Right renal cortex interstitium (tissue), 3 donors: ENCODE measurements at places on chromosomes 3 and 15. TPM values are rescaled to one million over a fixed set of nuclear protein-coding genes. Genes with fewer than 3 reads are reported as not detected.

- no peak for DNase-seq
Observed at GRCh38 chr3:194938845-194939531, 253.3 kb downstream of the FAM43A start.

DNA sequence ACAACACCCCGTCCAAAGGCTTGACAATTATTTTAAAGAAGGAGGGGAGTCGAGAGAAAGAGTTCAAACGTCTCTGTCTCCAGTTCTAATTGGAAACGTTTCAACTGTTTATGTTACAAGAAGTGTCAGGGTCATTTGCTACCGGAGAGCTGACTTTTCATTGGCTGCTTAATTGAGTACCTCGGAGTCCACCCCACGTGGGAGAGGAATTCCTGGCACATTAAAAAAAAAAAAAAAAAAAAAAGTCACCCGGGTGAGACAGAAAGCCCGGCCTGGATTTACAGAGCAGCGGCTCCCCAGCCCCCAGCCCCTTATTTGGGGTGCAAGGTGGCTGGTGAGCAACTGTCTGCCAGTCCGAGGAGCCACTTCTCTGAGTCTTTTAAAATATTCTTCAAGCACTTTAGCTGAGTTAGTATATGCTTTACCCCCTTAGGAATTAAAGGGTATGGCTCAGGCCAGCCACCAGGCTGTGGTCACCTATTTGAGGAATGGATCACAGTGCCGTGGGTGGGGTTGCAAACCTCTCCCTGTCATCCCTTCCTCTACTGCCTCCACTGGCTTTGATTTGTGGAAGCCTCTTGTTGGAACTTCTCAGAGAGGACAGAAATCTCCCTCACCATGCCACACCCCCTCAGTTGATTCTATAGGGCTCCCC, 3.9 kb upstream of the TLE3 start:
- peak; percentile 87 for DNase-seq

DNA sequence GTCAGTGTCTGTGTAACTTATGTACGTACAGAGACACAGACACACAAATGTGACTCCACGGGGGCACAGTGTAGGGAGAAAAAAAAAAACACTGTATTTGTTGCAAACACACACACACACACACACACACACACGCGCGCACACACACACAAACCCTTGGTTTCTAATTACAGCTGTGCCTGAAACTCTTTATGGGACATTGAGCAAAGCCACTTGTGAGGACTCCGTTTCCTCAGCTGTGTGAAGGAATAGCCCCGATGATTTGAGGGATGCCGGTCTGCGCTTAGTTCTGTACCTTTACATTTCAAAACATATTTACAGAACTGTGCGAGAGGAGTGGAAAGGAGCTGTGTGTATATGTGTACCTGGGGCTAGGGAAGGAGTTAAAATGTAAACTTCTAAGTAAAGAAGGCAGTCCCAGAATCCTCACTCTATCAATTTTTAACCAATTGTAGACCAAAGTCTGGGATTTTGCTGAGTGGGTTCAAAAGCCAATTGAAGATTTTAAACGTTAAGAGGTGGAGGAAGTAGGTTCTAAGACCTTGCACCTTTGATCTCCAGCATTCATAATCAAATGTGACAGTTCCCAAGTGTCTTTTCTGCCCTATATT, 5.3 kb upstream of the BCL6 start:
- no peak for DNase-seq

DNA sequence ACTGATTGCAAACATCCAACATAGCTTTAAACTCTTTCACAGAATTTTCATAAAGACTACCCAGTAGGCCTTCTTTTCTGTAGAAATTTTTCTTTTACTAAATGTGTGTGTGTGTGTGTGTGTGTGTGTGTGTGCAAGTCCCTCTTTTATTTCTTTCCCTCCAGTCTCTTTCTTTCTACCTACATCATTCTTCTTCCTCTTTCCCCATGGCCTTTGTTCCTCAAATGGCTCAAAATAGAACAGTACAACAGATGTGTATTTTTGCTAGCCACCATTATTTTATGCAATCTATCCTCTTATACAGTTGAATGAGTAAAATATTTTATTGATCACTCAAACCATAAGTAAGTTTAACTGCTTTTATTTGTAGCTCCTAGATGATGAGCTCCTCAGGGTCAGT, 76.4 kb downstream of the USF3 start:
- DNase-seq = no peak

DNA sequence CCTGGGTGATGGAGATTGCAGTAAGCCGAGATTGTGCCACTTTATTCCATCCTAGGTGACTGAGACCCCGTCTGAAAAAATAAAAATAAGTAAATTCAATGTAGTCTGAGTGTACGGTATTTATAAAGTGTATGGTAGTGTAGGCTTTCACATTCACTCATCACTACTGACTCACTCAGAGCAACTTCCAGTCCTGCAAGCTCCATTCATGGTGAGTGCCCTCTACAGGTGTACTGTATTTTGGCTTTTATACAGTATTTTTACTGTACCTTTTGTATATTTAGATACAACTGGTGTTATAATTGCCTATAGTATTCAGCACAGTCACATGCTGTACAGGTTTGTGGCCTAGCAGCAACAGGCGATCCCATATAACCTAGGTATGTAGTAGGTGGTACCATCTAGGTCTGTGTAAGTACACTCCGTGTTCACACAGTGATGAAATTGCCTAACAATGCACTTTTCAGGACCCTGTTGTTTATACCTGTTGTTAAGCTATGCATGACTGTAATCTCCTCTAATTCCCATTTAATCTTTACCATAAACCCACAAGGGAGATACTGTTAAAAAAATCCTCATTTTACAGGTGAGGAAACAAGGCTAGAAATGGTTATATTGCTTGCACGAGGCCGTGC, 19.3 kb downstream of the CACNA1D start:
- no peak for DNase-seq

GRCh38 chr15:58597943-58598828, 151.3 kb downstream of the ADAM10 start:
- no peak for DNase-seq

DNA sequence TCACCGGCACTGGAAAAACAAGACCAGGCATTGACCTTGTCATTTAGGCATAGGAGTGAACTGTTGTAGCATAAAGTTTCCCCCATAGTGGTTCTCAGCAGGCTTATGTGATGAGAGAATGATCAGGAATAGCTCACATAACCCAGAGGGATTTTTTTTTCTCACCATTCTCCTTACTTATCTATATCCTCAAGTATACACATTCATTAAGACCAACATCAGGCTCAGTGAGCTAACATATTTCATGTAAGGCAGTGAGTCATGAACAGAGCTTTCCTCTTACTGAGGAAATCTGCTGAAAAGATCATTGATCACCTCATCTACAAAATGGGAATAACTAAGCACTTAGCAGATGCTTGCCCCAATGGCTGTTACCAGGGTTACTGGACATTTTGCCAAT, 396.6 kb upstream of the TMCO5A start:
- DNase-seq = no peak

DNA sequence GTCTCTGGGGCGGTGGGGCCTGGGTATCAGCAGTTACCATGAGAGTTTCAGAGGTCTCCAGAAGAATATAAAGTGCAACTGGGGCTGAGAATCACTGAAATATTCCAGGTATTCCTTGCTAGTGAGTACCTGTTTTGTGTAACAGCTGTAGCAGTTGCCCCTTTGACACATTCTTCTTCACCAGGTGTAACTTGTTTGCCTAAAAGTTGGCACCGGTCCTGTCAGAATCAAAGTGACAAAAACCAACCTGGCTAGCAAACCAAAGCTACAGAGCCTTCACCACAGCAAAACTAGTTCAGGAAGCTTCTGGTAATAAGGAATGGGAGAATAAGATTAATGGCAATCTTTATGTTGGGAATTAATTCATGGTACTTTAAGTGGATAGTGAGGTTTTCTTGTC, 296.0 kb downstream of the NAALADL2 start:
- no peak for DNase-seq

DNA sequence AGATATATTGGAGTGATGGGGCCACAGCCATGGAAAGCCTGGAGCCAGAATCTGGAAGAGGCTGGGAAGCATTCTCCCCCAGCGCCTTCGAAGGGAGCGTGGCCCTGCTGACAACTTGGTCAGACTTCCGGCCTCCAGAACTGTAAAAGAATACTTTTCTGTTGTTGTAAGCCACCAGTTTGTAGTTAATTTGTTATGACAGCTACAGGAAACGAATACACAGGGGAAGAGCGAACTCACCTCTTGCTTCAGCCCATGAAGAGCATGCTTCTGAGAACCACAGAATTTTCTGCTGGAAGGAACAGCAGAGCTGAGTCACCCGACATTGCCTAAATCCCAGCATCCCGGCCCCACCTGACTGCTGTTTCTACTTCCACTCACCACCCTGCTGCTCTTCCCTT, 501.7 kb downstream of the SHQ1 start:
- DNase-seq = no peak

The MYEF2 gene
- polyA plus RNA-seq = 95.6 TPM

The LRRC34 gene
- polyA plus RNA-seq = 13.1 TPM

The SLC6A11 gene
- 0.08 TPM for polyA plus RNA-seq

The SUCNR1 gene
- polyA plus RNA-seq = 14.7 TPM

The FMN1 gene
- 14.2 TPM for polyA plus RNA-seq

The POTEB gene
- polyA plus RNA-seq = not detected

The CCDC174 gene
- polyA plus RNA-seq = 34.7 TPM

The BFSP2 gene
- polyA plus RNA-seq = 0.50 TPM

The MUC4 gene
- polyA plus RNA-seq = 0.83 TPM
